ENCODE measurements at places on chromosomes 4 and X.

DNA sequence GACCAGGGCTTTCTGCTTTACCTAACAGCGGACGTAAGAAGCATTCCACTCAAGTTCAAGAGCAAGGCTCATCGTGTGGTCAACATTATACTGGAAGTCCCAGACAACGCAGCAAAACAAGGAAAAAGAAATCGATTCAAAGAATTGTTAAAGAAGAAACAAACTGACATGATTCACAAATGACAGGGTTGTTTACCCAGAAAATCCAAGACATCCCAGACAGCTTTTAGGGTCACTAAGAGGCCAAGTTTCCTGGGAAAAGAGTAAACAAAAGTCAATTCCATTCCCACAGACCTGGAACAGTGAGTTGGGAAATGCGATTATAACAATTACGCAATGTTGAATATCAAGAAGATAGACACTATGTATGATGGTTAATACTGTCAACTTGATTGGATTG lies 21.5 kb upstream of the HTRA3 start:
- no peak for DNase-seq

GRCh38 chr4:169412046-169412445 lies 141.3 kb upstream of the SH3RF1 start:
- no peak for DNase-seq

DNA sequence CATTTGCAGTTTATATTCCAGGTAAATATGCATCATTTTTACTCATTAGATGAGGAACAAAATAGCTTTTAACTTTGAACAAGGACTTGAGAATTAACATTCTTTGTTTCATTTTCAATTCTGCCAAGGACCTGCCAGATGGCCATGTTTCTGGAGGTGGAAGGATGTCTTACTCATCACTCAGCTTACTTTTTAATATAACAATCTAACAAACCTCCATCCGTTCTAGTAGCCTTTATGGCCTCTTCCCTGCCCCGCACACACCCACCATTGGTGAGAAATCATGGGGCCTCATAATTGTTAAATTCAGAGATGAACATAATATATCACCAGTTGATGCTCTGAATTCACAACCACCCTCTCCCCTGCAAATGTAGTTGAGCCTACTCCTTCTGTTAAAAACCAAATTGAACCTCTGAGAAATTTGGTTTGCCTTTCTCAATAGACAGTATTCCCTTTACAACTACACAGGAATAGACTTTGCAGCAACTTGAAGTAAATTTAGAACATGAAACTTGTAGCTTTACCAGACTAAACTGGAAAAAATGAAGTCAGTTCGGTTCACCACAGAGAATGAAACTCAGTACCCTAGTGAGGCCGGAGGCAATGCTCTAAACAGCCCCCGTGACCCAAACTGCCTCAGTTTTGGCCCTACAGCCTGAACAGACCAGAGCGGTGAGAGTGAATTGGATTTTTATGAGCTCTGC lies 50.1 kb upstream of the ACSL4 start:
- DNase-seq = no peak

DNA sequence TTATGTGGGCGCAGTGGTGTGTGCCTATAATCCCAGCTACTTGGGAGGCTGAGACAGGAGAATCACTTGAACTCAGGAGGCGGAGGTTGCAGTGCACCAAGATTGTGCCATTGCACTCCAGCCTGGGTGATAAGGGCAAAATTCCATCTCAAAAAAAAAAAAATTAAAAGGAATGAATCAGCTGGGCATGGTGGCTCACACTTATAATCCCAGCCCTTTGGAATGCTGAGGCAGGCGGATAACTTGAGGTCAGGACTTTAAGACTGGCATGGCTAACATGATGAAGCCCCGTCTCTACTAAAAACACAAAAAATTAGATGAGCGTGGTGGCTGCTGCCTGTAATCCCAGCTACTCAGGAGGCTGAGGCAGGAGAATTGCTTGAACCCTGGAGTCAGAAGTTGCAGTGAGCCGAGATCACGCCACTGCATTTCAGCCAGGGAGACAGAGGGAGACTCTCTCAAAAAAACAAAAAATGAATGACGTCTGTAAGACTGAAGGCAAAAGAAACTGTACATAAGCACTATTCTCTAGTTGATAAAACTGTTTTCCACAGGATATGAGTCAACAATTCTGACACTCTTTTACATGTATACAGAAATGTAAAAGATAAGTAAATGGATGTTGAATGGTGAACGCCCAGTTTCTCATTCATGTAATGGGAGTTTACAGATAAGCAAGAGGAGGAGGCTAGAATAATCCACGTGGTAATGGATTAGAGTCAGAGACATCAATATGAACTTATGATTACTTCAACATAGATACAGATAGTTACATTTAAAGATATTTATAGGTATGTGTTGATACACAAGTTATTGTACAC lies 22.2 kb downstream of the CENPC start:
- no peak for DNase-seq

DNA sequence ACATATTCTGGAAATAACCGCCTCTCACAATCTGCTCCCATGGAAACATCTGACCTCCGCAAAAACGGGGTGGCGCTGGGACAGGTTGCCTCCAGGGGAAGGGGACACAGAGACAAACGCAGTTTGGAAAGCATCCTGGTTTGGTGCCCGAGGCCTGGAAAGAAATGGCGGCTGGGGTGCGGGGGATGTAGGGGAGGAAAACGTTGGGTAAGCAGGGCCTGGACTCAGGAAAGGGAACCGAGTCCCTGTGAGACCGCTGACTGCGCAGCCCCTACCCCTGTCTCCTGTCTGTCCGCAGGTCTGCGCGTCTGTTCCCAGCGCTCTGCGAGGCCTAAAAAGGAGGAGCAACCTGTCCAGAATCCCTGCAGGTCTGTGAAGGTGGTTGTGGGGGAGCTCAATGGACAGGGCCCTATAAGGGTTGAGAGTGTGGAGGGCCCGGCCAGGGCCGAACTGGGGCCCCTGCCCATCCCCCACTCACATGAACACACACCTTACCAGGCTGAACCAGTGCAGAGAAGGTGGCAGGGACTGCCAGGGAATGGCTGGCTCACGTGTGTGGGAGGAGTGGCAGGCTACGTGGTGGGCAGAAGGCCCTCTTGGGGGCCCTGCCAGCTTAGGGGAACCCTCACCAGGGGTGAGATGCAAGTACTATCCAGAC lies 672 bp downstream of the TCEAL3 start:
- no peak for DNase-seq

DNA sequence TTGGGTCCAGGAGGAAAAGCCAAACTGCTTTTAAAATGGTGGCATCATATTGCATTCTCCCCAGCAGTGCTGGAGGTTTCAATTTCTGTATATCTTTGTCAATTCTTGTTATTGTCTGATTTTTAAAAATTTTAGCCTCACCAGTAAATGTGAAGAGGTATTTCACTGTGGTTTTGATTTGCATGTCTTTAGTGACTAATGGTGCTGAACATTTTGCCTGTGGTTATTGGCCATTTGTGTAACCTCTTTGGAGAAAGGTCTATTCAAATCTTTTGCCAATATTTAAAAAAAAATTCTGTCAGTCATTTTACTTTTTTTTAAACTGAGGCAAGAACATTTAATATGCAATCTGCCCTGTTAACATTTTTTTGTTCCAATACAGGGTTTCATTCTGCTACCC lies 322.1 kb downstream of the TLL1 start:
- DNase-seq = no peak

DNA sequence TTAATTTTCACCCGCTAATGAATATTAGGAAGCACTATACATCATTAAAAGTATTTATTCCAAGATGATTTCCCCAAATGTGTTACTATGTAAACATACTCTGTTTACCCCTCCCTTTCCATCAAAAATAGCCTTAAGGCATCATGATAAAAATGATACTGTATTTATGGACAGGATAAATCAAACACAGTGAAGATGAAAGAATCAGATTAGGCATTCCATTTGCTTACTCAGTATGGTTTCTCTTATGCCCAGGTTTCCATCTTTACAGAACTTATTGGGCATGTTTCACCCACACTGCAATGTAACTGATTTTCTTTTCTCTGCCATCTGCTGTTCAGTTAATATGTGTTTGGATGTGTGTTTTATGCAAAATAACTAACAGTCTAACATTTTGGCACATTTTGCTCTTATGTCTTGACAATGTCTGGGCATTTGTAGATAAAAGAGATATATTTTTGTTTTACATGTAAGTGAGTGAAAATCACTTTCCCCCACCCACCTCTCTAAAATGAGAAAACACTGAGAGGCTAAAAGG lies 445.2 kb downstream of the RPA4 start:
- no peak for DNase-seq

- peak; percentile 2 for DNase-seq
These were observed 332.7 kb upstream of the IGFBP7 start for GRCh38 chr4:57442831-57443291.

DNA sequence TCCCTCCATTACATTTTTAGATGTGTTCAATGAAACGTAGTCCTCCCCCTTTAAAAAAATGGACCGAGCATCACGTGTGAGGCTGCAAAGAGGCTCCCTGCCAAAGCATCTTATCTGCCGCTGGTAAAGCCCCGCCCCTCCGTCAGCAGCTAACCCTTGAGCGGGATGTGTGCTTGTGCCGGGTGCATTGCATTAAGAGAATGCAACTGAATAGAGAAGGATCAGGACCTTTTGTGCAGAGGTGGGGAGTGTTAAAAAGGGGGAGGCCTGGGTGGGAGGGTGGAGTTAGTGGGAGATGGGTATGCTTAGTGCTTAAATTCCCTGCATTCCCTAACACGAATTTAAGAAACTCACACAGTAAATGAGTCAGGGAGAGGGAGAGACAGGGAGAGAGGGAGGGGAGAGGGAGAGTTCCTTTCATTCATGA lies 66.0 kb downstream of the TBL1X start:
- peak; percentile 74 for DNase-seq

DNA sequence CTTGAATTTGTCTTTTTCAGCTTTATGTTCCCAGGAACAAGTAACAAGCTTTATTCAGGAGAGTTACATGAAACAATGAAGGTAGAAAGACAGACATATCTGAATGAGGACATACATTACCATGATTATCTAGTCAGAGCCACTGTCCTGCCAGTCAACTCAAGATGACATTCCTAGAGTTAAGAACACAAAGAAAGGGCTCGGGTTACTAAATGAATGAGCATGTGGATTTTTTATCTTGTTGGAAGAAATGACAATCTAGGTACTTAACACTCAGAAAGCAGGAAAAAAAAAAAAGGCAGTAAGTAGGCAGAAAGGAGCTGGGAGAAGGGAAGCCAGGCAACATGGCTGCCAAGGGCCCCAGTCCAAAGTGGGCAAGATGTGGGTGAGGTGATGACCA lies 28.0 kb upstream of the PACRGL start:
- no peak for DNase-seq

- DNase-seq = no peak
These were observed 177.8 kb upstream of the C1QTNF7 start for GRCh38 chr4:15250021-15250441.

DNA sequence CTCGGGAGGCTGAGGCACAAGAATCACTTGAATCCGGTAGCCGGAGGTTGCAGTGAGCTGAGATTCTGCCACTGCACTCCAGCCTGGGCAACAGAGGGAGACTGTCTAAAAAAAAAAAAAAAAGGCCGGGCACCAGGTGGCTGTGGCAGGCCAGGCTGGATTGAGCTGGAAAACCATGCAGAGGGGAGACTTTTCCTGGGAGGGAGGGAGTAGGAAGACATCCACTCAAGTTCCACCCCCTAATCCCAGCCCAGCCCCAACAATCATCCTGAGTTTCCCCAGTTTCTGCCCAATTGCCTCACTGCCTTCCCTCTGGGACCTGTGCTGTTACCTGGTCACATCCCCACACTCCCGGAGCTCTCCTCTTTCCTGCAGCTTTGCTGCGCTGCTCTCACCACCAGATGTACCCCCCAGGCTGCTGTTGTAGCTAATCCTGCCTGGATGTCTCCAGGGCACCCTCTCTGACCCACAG lies 9.0 kb upstream of the TSPYL2 start:
- no peak for DNase-seq

- DNase-seq = no peak
These were observed 13.4 kb downstream of the STAP1 start for GRCh38 chr4:67571975-67572374.

GRCh38 chrX:16838202-16839066 lies 31.7 kb downstream of the RBBP7 start:
- no peak for DNase-seq

GRCh38 chr4:174550541-174550940 lies 28.3 kb upstream of the HPGD start:
- DNase-seq = no peak
